ENCODE measurements at places on chromosomes 7 and 10.

- no peak for DNase-seq
Measured at GRCh38 chr10:5477948-5478693, 21.2 kb downstream of the CALML5 start.

- DNase-seq: no peak
Measured at GRCh38 chr10:71627230-71627939, 92.2 kb downstream of the C10orf105 start.

- DNase-seq: no peak
Measured at GRCh38 chr7:69359003-69359700, 239.1 kb upstream of the AUTS2 start.

GRCh38 chr7:145212050-145212449 is 376.2 kb upstream of the TPK1 start:
- DNase-seq: no peak

GRCh38 chr10:14880229-14880628 is 1.6 kb downstream of the SUV39H2 start:
- DNase-seq: peak; percentile 32

- DNase-seq: peak; percentile 79
Measured at GRCh38 chr7:43648473-43649406, 65.8 kb downstream of the STK17A start.

DNA sequence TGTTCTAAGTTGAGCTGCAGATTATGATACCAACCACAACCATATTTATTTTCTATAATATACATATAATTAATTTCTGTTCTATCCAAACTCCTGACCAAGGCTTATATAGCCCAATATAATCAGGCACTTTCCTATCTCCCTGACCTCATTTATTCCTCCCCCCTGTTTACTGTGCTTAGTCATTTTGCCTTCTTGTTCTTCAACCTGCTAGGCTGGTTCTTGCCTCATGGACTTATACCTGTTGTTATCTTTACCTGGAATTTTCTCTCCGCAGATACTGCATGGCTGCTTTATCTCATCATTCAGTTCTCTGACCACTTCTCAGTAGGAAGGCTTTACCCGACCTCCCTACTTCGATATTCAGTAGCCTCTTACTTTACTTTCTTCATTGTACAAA is 24.9 kb upstream of the FAM3C start:
- DNase-seq: no peak

DNA sequence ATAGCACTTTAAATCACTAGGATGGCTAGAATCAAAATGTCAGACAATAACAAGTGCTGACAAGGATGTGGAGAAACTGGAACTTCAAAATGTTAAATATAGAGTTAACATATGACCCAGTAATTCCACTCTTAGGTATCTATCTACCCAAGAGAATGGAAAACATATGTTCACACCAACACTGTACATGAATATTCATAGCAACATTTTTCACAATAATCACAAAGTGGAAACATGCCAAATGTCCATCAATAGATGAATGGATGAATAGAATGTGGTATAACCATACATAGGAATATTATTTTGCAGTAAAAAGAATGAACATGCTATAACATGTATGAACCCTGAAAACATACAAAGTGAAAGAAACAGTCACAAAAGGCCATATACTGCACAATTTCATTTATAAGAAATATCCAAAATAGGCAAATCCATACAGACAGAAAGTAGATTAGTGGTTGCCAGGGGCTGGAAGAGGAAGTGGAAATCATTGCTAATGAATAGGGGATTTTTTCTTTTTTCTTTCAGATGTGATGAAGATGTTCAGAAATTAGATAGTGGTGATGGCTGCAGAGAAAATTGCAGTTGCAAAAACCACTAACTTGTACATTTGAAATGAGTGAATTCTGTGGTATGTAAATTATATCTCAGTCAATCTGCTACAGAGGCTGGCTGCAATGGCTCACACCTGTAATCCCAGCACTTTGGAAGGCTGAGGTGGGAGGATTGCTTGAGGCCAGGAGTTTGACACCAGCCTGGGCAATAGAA is 93.0 kb downstream of the CPVL start:
- DNase-seq: no peak

DNA sequence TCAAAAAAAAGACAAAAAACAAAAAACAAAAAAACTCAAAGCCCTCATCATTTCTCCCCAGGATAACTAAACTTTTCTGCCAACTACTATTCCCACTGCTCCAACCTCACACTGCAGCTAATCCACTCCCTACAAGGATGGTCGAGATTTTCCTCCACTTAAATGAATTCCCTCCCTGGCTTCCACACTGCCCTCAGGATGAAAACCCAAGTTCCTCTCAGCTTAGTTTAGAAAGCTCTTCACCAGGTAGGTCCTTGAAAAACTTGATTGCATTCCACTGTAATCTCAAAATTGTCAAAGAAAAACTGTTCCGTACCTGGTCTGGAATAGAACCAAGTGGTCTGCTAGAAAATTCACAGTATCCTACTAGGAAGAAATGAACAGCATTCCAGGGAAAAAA is 294.3 kb upstream of the KLF14 start:
- no peak for DNase-seq

- DNase-seq: peak; percentile 86
Measured at GRCh38 chr10:87761892-87762291, 56.1 kb downstream of the ATAD1 start.

GRCh38 chr7:134696261-134696660 is 49.6 kb downstream of the BPGM start:
- DNase-seq: no peak

DNA sequence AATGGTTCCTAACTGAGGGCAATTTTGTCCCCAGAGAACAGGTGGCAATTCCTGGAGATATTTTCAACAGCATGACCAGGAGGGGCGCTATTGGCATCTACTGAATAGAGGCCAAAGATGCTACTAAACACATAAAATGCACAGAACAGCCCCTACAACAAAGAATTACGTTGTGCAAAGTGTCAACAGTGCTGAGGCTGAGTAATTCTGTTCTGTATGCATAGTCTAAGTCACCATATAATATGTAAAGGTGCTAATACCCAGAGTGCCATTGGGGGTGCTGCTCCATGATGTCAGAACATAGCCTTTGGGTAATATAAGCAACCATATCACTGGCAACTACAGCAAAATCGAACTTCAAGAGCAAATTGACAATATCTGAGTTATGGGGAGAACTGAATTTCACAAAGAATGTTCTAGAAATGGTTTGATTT is 213.3 kb upstream of the PHYHIPL start:
- DNase-seq: peak; percentile 27

- DNase-seq: no peak
Measured at GRCh38 chr10:63671317-63671937, 150.2 kb downstream of the REEP3 start.

- DNase-seq: peak; percentile 31
Measured at GRCh38 chr10:114087255-114087654, 43.6 kb downstream of the ADRB1 start.

DNA sequence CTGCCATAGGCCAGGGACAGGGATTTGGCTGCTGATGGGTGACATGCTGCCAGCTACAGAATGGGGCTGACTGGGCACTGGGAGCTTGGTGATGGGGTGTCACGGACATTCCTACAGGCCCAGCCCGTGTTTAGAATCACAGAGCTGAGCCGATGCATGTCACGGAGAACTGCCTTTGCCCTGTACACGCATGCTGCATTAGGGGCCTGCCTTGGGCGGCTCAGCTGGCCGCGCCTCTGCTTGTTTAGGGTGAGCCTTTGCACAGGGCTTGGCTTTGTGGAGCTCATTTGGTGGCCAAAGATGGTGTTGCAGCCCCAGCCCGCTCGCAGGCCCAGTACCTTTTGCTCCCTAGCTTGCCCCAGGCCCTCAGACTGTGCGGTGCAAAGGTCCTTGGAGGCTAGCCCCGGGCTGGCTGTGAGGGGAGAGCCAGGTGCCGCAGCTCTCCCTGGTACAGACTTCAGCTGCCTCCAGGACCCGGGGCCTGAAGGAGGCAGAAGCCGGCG is 108.4 kb upstream of the BTBD16 start:
- DNase-seq: no peak

DNA sequence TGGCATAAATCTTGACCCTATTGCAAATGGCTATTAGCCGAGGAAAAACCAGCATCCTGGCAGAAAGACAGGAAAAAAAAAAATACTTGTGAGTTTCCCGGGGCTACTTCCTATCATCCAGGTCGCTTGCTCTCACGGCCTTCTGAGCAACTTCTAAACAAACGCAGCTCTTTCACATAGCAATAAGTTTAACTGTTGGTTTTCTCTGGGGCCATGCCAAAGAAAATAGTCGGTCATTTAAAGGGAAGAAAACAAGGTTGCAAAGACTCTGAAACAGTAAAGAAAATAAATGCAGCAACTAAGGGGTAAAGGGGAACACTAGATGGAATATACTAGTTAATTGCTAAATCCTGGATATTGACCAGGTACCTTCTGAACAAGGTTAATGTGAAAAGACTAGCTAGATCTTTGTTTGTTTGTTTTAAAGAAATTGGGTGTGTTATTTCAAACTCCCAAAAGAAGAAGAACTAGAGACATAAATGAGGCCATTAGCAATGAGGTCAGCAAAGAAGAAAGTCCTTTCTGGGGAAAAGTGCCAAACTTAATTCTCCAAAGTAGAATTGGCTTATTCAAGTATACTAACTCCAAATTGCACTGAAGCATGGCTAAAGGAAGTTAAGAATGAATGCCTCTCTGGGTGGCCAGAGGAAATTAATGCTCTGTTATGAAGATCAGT is 54.2 kb downstream of the SLC39A12 start:
- DNase-seq: peak; percentile 75

GRCh38 chr7:40583667-40584444 is 449.1 kb downstream of the SUGCT start:
- no peak for DNase-seq

- DNase-seq: no peak
Measured at GRCh38 chr7:149773446-149774236, at the start of gene ZNF467. ZNF467 (minus strand) TSS chr7:149773588; CDS start chr7:149771032, 2,556 bp downstream.

DNA sequence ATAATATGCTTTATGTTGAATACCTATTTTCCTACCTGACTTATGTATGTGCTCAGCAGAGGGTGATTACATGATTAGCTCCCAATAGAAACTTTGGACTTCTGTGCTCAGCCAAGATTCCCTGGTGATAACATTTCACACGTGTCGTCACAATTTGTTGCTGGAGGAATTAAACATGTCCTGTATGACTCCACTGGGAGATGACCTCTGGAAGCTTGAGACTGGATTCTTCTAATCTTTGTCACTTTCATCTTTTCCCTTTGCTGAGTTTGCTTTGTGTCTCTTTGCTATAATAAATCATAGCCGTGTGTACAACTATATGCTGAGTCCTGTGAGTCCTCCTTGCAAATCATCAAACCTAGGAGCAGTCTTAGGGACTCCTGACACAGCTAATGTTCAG is 120.9 kb upstream of the LRRTM3 start:
- peak; percentile 38 for DNase-seq

DNA sequence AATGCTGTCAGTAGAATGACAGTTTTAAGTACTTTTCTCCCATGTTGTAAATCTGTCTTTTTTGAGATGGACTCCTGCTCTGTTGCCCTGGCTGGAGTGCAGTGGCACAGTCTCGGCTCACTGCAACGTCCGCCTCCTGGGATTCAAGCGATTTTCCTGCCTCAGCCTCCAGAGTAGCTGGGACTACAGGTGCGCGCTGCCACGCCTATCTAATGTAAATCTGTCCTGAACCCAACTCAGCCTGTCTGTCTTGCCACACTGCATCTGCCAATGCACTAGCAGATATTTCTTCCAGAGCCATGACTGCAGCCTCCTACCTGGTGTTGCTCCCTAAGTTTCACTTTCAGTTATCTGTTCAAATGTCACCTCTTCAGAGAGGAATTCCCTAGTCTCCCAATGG is 264.1 kb downstream of the PHF14 start:
- DNase-seq: no peak

- DNase-seq: peak; percentile 84
Measured at GRCh38 chr7:130894146-130894908, 160.3 kb upstream of the KLF14 start.

GRCh38 chr10:95566136-95566535 is 5.0 kb upstream of the SORBS1 start:
- DNase-seq: no peak

DNA sequence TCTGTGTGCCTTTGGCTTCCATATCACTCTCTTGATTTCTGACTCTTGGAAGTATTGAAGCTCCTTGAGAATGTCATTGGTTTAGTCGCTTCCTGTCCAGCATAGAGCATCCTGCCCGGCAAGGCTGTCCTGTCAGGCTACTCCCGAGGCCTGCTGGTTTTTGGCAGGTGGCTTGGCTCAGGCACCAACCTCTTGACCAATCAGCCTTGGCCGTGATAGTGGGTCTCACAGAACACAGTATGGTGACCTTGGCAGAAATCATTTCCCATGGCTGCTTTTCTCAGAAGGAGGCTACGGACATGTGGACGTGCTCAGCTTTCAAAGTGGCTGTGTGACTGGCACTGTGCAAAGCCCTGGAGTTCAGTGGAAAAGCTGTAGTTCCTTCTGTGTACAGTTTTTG is 516.9 kb downstream of the REEP3 start:
- no peak for DNase-seq

DNA sequence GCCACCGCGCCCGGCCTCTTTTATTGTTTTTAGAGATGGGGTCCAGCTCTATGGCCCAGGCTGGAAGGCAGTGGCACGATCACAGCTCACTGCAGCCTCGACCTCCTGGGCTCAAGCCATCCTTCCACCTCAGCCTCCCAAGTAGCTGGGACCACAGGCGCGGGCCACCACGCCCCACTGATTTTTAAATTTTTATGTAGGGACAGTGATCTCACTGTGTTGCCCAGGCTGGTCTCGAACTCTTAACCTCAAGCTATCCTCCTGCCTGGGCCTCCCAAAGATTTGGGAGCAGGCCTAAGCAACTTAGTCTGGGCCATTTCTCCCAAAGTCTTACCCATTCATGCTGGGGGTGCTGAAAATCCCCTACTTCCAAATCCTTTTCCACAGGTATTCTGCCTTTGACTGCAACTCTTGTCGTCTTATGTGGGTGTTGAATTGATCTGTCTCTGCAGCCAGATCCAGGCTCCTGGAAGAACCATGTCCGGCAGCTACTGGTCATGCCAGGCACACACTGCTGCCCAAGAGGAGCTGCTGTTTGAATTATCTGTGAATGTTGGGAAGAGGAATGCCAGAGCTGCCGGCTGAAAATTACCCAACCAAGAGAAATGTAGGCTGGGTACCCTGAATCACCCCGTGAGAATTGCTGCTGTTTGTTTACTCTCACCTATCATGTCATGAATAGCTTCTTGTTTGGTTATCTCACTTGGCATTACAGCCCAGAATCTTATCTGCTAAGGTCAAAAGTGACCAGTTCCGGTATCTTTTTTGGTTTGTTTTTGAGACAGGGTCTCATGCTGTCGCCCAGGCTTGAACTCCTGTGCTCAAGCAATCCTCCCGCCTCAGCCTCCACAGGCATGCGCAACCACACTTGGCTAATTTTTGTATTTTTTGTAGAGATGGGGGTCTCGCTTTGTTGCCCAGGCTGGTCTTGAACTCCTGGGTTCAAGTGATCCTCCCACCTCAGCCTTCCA is 1.1 kb downstream of the ZDHHC4 start:
- peak; percentile 25 for DNase-seq

- peak; percentile 26 for DNase-seq
Measured at GRCh38 chr7:117401293-117402002, 25.8 kb downstream of the ASZ1 start.
